BJ (cell line): ENCODE measurements at places on chromosomes 13 and 19.

- DNase-seq: peak; percentile 67
Measured at GRCh38 chr13:44231786-44232516, 141.7 kb upstream of the SERP2 start.

DNA sequence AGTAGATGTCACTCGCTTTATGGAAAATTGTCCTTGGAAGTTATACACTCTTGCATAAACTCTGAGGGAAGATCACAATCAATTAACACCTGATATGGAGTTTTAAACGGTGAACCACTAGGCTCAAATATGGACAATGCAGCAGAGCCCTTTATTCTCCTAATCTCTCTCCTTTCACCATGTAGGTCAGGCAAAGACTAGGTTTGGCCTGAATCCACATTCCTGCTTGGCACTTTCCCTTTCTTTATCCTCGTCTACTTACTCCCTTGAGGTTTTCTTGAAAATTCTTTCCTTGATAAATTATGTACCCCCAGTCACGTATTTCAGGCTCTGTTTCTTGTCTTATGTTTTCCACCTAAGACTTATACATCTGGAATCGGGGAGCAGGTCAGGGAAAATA is 751.7 kb downstream of the DACH1 start:
- no peak for DNase-seq

- no peak for DNase-seq
Measured at GRCh38 chr13:114062754-114063153, 69.7 kb downstream of the RASA3 start.

GRCh38 chr19:5564930-5565329 is 2.8 kb downstream of the TINCR start:
- DNase-seq: no peak

DNA sequence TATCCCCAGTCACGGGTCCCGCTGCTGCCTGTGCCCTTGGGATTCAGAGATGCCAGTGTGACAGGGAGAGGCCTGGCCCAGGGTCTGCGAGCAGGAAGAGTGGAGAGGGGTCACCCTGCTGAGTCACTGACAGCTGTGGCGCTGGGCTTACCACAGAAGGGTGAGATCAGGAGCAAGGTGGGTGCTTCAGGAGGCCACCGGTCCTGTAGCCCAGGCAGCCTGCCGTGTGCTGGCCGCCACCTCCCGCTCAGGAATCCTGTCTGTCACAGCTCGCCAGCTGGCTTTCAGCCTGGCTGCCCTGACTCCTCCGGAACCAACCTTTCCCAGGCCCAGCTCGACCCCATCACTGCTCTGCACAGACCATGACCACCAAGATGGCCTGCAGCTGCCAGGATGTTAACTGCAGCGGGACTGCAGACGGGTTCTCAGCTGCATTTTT is 25.3 kb downstream of the NAXD start:
- no peak for DNase-seq

GRCh38 chr19:55369653-55370304 is 484 bp downstream of the IL11 start:
- no peak for DNase-seq

GRCh38 chr13:45441633-45442032 is 23.1 kb upstream of the COG3 start:
- no peak for DNase-seq

DNA sequence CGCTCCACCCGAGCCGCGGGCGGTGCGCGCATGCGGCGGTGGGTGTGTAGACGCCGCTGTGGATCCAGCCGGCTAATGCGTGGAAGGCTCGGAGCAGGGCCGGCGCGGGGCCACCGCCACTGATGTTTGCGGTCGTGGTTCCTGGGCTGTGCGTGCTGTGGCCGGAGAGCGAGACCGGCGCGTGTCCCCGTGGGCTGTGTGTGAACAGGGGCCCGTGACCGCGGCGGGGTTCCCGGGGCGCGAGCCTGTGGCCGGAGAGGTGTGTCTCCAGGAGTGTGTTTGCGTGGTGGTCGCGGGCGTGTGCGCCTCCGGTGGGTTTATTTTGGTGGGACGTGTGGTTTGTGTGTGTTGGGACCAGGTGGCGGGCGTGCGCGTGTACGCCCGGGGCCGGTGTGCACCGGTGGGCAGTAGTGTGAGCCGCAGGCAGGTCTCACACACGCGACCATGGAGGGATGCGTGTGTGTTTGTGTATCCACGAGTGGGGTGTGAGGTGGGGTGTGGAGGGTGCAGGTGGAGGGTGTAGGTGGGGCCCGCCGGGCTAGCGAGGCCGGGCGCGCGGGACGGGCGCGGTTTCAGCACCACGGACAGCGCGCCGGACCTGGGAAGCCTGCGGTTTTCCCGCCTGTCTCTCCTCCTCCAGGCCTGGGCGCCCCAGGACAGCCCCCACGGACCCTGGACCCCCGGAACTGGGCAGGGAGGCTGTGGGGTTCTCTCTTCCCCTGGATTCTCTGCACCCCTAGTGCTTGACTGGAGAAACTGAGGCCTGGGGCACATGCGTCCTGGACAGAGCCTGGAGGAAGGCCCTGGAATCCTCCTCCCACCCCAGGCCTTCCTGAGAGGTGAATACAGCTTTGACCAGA is 1.6 kb downstream of the HCN2 start:
- no peak for DNase-seq
